Stimulated activated CD8-positive, alpha-beta memory T cell treated with anti-CD3 and anti-CD28 coated beads, Interleukin-7, amount 100 ng/mL, for 4 hours (primary cell): ENCODE measurements at places on chromosomes 12 and 14.

- DNase-seq = no peak
Observed at GRCh38 chr14:104329793-104330192, 191.4 kb downstream of the KIF26A start.

DNA sequence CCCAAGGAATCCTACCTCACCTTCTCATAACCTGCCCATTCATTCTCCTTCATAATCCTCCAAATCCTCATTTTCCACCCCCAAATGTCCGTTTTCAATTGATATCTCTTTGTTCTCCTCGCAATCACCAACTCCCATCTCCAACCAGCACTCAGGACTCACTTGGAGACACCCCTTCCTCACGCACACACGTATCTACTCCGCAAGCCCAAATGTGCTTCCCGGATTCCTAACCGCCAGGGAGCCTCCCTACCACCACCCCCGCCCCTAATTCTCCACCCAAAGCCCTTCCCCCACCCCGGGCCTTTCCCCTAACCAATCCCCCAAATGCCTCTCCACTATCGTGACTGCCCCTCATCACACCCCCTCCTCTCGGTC, 304 bp downstream of the KCTD10 start:
- no peak for DNase-seq

- DNase-seq = no peak
Observed at GRCh38 chr14:100664841-100665510, 61.7 kb upstream of the DLK1 start.

GRCh38 chr12:33423706-33424105, 15.9 kb downstream of the SYT10 start:
- no peak for DNase-seq

GRCh38 chr12:102735104-102735503, 181.9 kb downstream of the PAH start:
- DNase-seq = no peak

DNA sequence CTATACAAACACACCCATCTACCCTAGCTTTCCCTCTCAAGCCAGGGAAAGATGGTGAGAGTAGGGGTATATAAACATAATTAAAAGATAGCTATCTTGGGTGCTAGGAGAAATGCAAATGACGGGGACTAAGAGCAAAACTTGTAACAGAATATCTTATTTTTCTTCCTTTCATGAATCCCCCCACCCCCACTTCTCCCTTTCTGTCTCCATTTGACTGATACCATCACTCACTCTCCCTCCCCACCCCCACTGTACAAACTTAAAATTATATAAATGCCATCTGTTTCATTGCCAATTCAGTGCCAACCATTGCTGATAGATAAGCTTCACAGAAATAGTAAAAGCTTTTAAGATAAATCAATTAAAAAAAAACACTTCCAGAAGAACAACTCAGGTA, 268.6 kb downstream of the SLC6A15 start:
- DNase-seq = no peak

GRCh38 chr14:52355526-52355925, 41.4 kb downstream of the PTGER2 start:
- DNase-seq = no peak

DNA sequence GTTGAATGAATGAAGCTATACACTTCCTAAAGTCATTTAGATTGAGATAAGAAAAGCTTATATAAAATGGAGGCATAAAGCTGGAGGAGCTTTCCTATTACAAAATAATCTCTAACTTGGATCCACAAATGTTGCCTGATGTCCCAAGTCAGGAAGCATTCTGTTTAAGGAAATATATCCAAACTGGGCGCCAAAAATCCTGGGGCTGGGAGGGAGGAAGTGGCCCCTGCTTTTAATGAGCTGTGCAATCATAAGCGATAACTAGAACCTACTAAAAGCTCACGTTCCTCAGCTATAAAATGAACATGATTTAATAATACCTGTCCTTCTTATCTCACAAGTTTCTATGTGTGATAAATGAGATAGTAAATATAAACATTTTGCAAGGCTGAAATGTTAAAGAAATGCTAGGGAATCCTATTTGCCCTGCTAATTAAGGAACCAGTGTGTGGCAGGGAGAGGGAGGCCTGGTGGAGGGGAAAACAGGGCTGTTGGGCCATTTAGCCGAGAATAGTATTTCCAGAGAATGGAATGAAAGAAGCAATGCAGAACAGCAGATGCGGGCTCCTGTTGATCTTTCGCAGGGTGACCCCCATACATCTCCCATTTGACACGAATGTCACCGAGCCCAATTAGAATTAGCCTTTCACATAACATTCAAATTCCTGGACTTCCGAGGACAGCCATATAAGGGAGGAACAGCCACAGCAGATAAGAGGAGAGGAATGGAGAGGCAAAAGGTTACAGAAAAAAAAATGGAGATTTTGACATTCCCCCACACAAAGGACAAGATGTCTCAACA, 25.9 kb downstream of the DUSP6 start:
- DNase-seq = no peak

DNA sequence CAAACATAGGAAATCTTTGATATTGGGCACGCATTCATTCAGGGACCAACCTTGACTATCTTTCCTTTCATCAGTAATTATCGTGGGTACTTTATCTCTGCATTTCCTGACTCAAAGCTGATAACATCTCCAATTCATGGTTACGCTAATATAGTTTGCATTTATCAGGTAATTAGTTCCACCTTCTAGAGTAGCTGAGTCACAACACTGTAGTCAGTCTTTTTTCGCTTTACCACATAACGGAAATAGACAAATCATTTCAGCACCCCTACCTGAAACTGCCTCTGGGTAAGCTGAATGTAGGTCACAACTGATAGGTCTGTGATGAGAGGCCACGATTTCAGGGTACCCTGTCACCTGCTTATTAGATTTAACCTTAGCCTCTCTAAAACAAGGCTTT, 36.7 kb upstream of the IL22 start:
- no peak for DNase-seq

DNA sequence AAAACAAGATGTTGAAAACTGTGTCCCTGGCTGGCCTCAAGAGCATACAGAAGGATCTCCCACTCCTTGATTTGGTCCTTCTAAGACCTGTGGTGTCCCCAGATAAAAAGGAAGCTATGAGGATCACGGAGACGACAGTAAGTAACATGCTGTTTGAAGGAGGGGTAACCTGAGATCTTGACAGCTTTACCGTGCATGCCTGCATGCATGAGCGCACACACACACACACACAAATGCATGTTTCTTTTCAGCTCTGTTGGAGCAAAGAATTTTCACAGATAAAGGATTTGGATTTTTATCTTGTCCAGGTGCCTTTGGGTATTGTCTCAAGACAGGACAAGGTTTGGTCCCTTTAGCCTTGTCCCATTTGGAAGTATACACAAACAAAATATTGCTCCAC, 411.6 kb upstream of the CCDC196 start:
- no peak for DNase-seq

DNA sequence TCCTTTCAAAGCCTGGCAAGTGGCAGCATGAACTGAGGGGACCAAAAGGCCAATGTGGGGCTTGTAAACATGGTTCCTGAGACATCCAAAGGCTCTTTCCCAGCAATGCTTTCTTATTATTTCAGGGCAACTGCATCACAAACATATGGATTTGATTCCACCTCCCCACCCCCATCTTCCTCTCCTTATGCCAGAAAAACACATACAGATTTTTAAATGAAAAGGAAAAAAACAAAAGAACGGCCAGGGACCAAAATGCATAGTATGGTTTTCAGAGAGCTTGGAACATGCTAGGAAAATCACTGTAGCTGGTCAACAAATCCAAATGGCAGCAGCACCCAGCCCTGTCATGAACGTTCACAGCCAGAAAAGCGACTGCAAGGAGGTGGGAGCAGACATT, 167.6 kb downstream of the ANO2 start:
- no peak for DNase-seq

DNA sequence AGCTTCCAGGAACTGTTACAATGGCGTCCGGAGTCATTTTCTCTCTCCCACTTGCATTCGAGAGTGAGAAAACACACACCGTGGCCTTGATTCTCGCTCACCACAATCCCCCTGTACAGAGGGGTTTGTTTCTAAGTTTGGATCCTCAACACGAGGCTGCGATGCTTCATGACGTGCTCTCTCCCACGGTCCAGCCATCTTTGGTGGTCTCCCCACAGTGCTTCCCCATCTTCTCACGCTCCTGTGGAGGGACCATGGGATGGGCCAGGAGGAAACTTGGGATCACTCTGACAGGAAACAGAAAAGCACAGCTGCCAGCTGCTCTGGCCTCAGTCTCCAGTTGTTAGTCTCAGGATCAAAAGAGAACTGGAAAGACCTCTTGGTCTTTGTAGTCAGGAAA, 28.1 kb downstream of the OR10P1 start:
- DNase-seq = no peak

DNA sequence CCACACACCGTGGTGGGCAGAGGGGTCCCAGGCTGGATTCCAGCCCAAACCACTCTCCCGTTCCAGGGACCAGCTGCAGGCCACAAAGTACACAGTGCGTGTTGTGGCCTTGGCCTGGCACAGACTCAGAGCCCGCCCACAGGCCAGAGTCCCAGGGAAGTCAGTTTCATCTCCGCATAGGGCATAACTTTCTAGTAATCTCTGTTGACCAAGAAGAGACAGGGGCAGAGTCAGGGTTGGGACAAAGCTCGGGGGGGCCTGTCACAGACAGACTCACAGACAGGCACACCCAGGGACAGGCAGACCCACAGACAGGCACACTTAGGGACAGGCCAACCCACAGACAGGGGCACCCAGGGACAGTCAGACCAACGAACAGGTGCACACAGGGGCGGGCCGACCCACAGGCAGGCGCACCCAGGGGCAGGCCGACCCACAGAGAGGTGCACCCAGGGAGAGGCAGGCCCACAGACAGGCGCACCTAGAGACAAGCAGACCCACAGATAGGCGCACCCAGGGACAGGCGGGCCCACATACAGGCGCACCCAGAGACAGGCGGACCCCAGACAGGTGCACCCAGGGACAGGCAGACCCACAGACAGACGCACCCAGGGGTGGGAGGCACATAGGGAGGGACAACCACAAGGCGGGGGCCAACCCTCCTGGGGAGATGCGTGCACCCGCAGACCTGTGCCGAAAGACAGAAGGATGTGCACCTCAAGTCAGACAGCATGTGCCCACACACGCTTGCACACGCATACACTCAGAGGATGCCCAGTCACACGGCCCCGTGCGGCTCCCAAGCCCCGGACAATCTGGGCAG, 323.3 kb upstream of the RTL1 start:
- no peak for DNase-seq

GRCh38 chr12:98893126-98893674, 248.1 kb downstream of the APAF1 start:
- no peak for DNase-seq

- DNase-seq = no peak
Observed at GRCh38 chr12:112148031-112148513, 22.7 kb downstream of the TRAFD1 start.

GRCh38 chr14:51562816-51563215, 88.9 kb upstream of the FRMD6 start:
- DNase-seq = no peak

GRCh38 chr14:92471919-92472318, 41.7 kb upstream of the RIN3 start:
- no peak for DNase-seq

DNA sequence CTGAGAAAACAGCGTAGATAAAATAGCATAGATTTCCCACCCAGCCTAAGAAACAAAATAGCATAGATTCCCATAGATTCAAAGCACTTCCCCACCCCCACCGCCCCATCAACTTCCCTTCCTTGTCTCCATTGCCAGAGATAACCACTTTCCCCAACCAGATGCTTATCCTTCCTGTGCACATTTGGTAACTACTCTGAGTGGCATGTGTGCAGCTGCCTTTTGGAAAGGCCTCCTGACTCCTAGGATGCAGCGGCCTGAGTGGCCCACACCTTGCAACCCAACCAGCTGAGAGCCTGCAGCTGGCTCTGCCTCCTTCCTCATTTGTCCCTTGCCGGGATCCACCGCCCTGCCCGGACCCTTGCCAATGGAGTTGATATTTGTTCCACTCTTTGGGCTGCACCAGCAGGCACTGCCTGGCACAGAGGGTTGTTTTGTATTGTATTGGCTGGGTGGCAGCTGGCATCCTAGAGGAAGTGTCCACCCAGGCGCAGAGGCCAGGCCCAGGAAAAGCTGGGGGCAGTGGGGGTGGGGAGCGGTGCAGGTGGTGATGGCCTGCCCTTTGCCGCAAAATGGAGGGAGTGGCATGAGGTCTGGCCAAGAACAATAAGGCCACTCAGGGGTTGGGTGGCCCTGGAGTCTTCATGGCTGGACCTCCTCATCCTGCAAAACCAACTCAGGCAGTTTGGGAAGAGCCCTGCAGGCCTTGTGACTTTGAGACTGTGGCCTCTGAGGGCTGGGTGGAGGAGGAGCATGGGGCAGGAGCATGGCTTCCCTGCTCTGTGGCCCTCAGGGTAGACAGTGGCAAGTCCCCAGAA, 4.9 kb downstream of the SLC48A1 start:
- DNase-seq = no peak

DNA sequence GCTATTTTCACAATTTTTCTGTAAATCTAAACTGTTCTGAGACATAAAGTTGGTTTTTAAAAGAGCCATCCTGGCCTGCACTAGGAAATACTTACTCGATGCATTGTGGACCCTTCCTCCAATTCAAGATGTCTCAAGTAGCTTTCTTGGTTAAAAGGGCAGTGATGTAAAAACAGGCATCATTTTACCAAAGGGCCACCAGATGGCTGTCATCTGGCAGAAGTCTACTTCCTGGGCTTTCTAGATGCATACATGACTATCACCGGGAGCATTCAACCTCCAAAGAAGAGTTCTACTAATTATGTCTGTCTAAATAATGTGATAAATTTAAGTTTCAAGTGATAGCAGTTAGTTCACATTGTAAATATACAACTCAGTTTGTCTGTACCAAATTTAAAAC, 96.8 kb upstream of the FRMD6 start:
- no peak for DNase-seq

- no peak for DNase-seq
Observed at GRCh38 chr12:55636853-55637252, at the start of gene OR10P1. Gene OR10P1, plus strand, starts transcription at chr12:55636892. Its CDS starts 0 bp downstream, at chr12:55636892.

DNA sequence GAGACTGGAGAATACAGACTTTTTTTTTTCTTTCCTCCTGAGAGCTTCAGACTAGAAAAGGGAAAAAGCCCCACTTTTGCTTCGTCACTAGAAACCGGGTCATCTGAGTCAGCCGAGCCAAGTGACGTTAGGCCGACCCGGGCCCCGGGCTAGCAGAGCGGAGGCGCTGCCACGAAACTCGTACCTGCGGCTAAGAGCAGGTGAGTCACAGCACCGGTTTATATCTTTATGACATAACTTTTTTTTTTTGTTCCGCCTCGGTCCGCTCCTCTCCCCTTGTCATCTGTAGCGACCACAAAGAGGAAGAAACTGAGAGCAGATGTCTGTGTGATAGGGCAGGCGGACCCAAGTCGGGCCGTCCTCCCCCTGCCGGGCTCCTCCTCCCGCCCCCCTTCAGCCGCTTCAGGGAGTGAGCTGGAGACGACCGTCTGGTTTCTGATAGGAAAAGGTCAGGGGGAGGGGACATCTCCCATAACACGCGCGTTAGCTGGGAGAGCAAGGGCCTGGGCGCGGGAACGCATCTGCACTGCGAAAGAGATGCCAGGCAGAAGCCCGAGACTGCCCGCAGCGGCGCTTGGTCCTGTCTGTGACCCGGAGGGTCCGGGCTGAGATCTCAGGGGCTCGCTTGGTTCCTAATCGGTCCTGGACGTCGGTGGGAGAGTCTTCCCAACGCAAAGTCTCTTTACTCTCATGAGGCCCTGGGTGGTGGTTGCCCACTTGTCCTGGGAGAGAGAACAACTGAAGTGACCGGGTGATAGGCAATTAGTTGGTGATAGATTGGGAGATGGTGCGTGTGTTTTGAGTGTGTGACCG, 586 bp downstream of the TTC6 start:
- DNase-seq = peak; percentile 34
